Neural progenitor cell (in vitro differentiated cells): ENCODE measurements at places on chromosomes 2 and 18. TPM values are rescaled to one million over a fixed set of nuclear protein-coding genes. Genes with fewer than 3 reads are reported as not detected.

The APCDD1 gene
- total RNA-seq: 1.9 and 4.7 TPM in 2 replicates

The COL5A2 gene
- 11.2 and 11.6 TPM in 2 replicates for total RNA-seq

The SP9 gene
- total RNA-seq: not detected in 2 replicates

The KCNK3 gene
- not detected in 2 replicates for total RNA-seq

The ASXL3 gene
- total RNA-seq: 2.7 and 5.1 TPM in 2 replicates

The NT5DC4 gene
- total RNA-seq: not detected in 2 replicates

DNA sequence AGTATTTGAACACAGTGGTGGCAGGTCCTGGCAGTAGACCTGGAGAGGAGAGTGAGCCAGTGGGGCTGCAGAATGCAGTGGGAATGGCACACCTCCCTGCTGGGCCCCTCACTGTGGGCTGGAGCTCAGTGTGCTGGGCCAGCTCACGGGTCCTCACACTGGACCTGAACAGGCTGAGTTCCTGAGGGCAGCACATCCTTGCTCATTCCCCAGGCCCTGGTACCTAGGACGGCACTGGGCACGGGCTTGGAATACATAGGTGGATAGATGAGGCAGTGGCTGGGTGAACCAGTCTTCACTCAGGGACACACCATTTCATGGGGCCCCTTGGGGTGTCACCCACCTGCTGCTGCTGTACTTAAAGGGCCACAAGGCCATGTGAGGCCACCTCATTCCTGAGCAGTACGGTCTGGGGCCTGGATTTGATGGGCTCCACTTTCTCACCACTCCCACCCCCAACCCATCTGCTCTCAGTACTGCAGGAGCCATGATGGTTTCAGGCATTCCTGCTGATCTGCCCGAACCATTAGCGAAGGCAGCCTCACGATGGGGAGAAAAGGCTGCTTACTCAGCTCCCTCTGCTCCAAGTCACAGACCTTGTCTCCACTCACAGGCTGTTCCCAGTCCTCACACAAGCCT lies 4.2 kb downstream of the TMEM177 start:
- H3K27me3 ChIP-seq: no peaks in the 10 kb centered on the region
- H3K4me3 ChIP-seq: no peak overlapping the region
- no peak overlapping the region for H3K27ac ChIP-seq
- H3K4me1 ChIP-seq: peaks cover 9% of the 10 kb centered on the region
- H3K36me3 ChIP-seq: no peaks in the 10 kb centered on the region
- DNase-seq: no peak

DNA sequence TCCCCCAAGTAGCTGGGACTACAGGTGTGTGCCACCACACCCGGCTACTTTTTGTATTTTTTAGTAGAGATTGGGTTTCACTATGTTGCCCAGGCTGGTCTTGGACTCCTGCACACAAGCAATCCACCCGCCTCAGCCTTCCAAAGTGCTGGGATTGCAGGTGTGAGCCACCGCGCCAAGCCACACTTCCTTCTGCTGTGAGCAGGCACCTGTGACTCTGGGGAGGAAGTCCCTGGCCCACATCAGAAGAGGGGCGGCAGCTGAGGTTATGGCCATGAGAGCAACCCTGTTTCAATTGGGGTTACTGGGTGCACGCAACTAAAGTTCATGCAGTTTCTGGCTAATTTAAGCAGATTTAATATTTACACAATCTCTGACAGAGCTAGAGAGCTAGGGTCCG lies 91.0 kb downstream of the PLB1 start:
- H3K27me3 ChIP-seq: no peaks in the 10 kb centered on the region
- peaks cover 7% of the 10 kb centered on the region for H3K4me1 ChIP-seq
- H3K27ac ChIP-seq: no peak overlapping the region
- no peak for DNase-seq

GRCh38 chr2:100767224-100767653 lies 52.7 kb upstream of the NPAS2 start:
- no peak overlapping the region for H3K27ac ChIP-seq
- DNase-seq: no peak
- H3K36me3 ChIP-seq: no peaks in the 10 kb centered on the region
- no peaks in the 10 kb centered on the region for H3K27me3 ChIP-seq
- H3K4me1 ChIP-seq: no peaks in the 10 kb centered on the region

- H3K36me3 ChIP-seq: no peaks in the 10 kb centered on the region
- no peaks in the 10 kb centered on the region for H3K4me1 ChIP-seq
- H3K27me3 ChIP-seq: no peaks in the 10 kb centered on the region
- no peak overlapping the region for H3K4me3 ChIP-seq
- no peak overlapping the region for H3K27ac ChIP-seq
- DNase-seq: no peak
Measured at GRCh38 chr2:40020997-40021396, 241.9 kb upstream of the THUMPD2 start.

- H3K27ac ChIP-seq: peak overlapping the region; percentile 72
- no peaks in the 10 kb centered on the region for H3K4me1 ChIP-seq
- DNase-seq: peak; percentile 86
- H3K27me3 ChIP-seq: no peaks in the 10 kb centered on the region
Measured at GRCh38 chr2:70070542-70071268, 16.6 kb upstream of the PCBP1 start.

DNA sequence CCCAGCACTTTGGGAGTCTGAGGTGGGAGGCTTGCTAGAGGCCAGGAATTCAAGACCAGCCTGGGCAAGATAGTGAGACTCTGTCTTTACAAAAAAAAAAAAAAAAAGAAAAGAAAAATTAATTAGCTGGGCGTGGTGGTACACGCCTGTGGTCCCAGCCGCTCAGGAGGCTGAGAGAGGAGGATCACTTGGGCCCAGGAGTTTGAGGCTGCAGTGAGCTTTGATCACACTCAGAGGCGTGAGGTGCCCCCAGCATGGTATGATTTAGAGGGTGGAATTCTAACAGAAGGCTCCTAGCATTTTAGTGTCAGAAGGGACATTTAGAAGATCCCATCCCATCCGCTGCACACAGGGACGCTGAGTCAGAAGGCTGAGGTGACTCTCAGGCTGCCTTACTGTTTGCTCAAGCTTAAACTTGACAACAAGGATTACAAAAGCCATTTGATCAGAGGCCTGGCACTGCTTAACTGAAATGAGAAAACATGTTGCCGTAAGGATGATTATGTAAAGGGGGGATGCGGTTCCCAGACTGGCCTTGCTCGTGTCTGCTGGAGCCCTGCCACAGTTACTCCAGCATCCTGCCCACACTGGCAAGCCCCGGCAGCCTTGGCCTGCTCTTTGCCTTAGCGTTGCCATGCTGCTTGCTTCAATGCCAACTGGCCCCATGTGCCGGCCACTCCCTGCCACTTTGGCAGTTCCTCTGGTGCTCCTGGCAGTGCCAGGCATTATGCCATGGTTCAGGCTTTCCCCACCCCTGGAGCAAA lies 45.6 kb upstream of the SLC1A4 start:
- H3K27ac ChIP-seq: no peak overlapping the region
- H3K4me3 ChIP-seq: no peak overlapping the region
- H3K4me1 ChIP-seq: no peaks in the 10 kb centered on the region
- no peaks in the 10 kb centered on the region for H3K36me3 ChIP-seq
- no peak for DNase-seq
- no peaks in the 10 kb centered on the region for H3K27me3 ChIP-seq

GRCh38 chr18:63888470-63889190 lies 1.1 kb downstream of the SERPINB2 start:
- no peak for DNase-seq
- no peaks in the 10 kb centered on the region for H3K27me3 ChIP-seq
- H3K27ac ChIP-seq: no peak overlapping the region
- no peak overlapping the region for H3K4me3 ChIP-seq
- no peaks in the 10 kb centered on the region for H3K4me1 ChIP-seq
- no peaks in the 10 kb centered on the region for H3K36me3 ChIP-seq

DNA sequence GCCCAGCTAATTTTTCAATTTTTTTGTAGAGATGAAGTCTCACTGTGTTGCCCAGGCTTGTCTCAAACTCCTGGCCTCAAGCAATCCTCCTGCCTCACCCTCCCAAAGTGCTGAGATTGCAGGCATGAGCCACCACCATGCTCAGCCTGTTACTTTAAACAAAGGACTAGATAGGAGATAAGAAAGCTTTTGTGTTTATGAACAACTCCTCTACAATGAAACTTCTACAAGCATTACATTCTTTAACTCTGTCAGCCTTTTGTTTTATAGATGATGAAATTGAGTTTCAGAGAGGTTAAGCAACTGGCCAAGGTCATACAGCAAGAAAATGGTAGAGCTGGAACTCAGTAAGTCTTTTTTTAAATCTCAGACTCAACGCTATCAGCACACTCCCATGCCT lies 22.7 kb downstream of the ALPK2 start:
- no peak overlapping the region for H3K4me3 ChIP-seq
- no peaks in the 10 kb centered on the region for H3K36me3 ChIP-seq
- H3K27me3 ChIP-seq: no peaks in the 10 kb centered on the region
- peaks cover 37% of the 10 kb centered on the region for H3K4me1 ChIP-seq
- no peak overlapping the region for H3K27ac ChIP-seq

GRCh38 chr2:38122344-38122743 lies 46.4 kb upstream of the CYP1B1 start:
- DNase-seq: no peak
- H3K27ac ChIP-seq: no peak overlapping the region
- H3K36me3 ChIP-seq: no peaks in the 10 kb centered on the region

DNA sequence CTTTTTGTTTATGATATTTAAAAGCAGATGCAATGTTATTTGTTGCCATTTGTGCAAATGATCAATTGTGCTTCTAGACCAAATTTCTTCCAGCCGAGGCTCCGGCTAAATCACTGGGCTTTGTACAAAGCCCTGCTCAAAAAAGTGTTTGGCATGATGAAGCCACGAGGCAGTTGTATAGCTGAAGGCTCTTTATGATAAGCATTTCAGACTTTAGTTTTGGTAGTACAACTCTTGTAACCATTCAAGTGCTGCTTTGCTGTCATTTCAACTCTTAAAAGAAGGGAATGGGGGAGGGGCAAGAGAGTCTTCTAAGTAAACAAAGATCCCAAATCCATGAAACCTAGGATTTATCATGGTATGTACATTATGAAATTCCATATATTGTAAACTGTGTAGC lies 3.3 kb upstream of the ZNF532 start:
- H3K27me3 ChIP-seq: no peaks in the 10 kb centered on the region
- no peak overlapping the region for H3K27ac ChIP-seq
- no peaks in the 10 kb centered on the region for H3K36me3 ChIP-seq
- H3K4me3 ChIP-seq: peak overlapping the region; percentile 71

- no peaks in the 10 kb centered on the region for H3K27me3 ChIP-seq
- no peaks in the 10 kb centered on the region for H3K36me3 ChIP-seq
- no peak overlapping the region for H3K27ac ChIP-seq
- peaks cover 13% of the 10 kb centered on the region for H3K4me1 ChIP-seq
Measured at GRCh38 chr2:129733579-129733978, 245.9 kb upstream of the RAB6C start.

- no peaks in the 10 kb centered on the region for H3K36me3 ChIP-seq
- H3K4me1 ChIP-seq: peaks cover under 1% of the 10 kb centered on the region
- no peak for DNase-seq
- H3K4me3 ChIP-seq: no peak overlapping the region
- no peaks in the 10 kb centered on the region for H3K27me3 ChIP-seq
- H3K27ac ChIP-seq: no peak overlapping the region
Measured at GRCh38 chr2:147689220-147689909, 155.5 kb upstream of the ACVR2A start.

- no peaks in the 10 kb centered on the region for H3K36me3 ChIP-seq
- peaks cover 12% of the 10 kb centered on the region for H3K4me1 ChIP-seq
- no peak overlapping the region for H3K27ac ChIP-seq
- no peak for DNase-seq
- H3K4me3 ChIP-seq: no peak overlapping the region
Measured at GRCh38 chr2:197191940-197192322, 118.6 kb downstream of the ANKRD44 start.

GRCh38 chr2:101295895-101296294 lies 12.6 kb downstream of the RNF149 start:
- no peaks in the 10 kb centered on the region for H3K36me3 ChIP-seq
- no peaks in the 10 kb centered on the region for H3K27me3 ChIP-seq
- no peak overlapping the region for H3K27ac ChIP-seq
- no peaks in the 10 kb centered on the region for H3K4me1 ChIP-seq
